ENCODE measurements at places on chromosomes 1 and 21. TPM values are rescaled to one million over a fixed set of nuclear protein-coding genes. Genes with fewer than 3 reads are reported as not detected.

The GUCA2A gene
- not detected for total RNA-seq

The AGBL4 gene
- not detected for total RNA-seq

The HSD3B1 gene
- total RNA-seq, result not detected

The BGLAP gene
- total RNA-seq, result not detected

The IFNLR1 gene
- not detected for total RNA-seq

The SLC25A34 gene
- total RNA-seq, result 0.05 TPM

The RNU5D-1 gene
- total RNA-seq, result not detected

The SPOCD1 gene
- total RNA-seq, result 47.2 TPM

Data from mammary microvascular endothelial cell (primary cell).